Naive thymus-derived CD4-positive, alpha-beta T cell (primary cell): ENCODE measurements at places on chromosomes 5 and 9. TPM values are rescaled to one million over a fixed set of nuclear protein-coding genes. Genes with fewer than 3 reads are reported as not detected.

- no peak for DNase-seq
Measured at GRCh38 chr5:154356020-154356655, 89.7 kb upstream of the SAP30L start.

- DNase-seq: no peak
Measured at GRCh38 chr9:16817002-16817401, 53.5 kb downstream of the BNC2 start.

DNA sequence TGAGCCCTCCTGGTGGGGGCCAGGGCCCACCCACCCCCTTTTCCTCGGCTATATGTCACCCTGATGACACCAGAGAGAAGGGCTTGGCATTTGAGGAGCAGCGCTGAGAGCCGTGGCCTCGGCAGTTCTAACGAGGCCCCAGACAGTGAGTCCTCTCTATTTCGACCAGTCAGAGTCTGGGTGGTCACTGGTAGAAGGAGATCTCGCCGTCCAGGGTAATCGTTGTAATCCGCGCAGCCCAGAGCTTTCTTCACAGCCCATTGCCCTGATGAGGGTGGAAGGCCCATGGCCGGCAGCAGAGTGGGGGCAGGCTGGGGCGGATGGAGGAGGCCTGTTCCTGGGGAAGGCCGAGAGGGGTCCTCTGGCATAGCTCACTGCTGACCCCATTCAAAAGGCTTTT lies 70.2 kb downstream of the PSMB7 start:
- no peak for DNase-seq

GRCh38 chr9:77883846-77884771 lies 147.5 kb downstream of the GNAQ start:
- DNase-seq: no peak

DNA sequence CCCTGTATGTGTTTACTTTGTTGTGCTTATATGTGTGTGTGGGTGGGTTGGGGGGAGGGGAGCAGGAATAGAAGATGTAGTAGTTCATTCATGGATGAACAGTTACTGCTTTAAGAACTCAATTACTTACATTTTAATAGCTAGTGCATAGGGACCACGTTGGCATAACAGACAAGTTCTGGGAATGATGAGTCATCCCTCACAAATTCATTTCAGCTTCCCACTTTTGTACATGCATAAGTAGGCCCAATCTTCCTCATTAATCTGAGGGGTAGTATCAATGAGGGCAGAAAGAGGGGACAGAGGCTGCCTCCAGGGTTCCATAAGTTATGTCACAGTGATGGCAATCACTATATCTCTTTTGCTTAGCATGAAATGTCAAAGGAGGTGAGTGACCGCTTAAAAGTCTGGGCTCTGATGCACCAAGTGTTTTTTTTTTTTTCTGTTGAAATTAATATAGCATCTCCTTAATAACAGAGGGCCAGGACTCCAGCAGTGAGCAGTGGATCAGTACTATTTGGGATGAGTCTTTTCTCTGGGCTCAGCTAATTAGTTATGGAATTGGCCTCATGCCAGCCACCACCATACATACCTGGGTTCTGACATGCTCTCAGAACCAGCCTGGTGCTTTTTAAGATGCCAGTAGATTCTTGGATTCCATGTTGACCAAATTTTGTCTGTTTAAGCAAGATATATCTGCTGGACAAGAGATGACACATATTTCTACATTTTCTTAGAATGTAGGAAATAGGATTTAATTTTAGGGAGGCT lies 37.1 kb downstream of the PRDM6 start:
- DNase-seq: no peak

DNA sequence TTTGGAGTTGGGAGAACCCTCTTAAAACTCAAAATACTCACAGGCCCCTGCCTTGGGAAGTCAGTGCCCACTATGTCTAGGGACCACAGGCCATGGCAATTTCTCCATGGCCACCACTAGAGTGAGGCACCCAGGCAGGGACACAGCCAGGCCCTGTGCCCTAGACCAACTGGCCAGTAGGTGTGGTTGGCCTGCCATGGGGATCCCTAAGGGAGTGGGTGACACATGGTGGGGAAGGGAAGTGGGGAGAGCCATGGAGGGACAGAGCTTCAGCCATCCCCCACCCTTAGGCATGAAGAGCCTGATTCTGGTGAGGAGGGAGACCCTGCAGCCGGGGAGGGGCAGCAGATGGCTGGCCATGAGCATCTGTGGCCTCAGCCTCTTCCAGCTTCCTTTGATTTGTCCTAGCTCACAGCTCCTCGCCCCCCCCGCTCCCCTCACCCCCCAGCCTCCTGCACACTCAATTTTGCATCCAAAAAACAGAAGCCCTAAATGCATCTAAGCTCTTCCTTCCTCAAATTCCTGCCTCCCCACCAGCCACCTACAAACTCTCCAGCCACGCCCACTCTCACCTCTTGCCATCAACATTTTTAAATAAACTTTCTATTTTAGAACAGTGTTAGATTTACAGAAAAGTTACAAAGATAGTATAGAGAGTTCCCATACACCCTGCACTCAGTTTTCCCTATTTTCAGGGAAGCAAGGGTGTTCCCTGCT lies 1.6 kb upstream of the DBN1 start:
- no peak for DNase-seq

DNA sequence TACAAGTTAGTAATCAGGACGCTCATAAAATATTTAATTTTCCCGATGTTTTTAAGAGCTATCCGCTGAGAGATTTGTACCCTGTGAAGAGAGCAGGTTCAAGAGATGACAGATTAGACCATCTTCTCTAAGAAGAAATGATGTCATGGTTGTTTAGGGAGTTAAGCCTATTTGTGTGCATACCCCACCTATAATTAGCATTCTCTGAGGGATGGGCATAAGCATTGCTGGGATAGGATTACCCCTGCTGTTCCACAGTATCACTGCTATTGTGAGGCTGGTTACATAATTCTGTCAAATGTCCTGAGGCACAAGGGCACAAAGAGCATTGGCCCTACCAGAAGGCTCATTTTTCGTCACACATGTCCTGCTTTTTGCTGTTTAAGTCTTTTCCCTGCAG lies 687.0 kb downstream of the CETN3 start:
- DNase-seq: no peak

GRCh38 chr9:112439171-112439570 lies 47.5 kb upstream of the KIAA1958 start:
- DNase-seq: no peak

GRCh38 chr5:6377905-6378765 lies at the start of gene MED10:
MED10 (minus strand) TSS chr5:6378547; CDS start chr5:6378483, 64 bp downstream.
- peak; percentile 89 for DNase-seq

Gene PCDHB7
- total RNA-seq: not detected

GRCh38 chr5:52867809-52868208 lies 80.1 kb downstream of the ITGA1 start:
- no peak for DNase-seq

GRCh38 chr9:33489066-33489465 lies 15.3 kb upstream of the NOL6 start:
- no peak for DNase-seq

DNA sequence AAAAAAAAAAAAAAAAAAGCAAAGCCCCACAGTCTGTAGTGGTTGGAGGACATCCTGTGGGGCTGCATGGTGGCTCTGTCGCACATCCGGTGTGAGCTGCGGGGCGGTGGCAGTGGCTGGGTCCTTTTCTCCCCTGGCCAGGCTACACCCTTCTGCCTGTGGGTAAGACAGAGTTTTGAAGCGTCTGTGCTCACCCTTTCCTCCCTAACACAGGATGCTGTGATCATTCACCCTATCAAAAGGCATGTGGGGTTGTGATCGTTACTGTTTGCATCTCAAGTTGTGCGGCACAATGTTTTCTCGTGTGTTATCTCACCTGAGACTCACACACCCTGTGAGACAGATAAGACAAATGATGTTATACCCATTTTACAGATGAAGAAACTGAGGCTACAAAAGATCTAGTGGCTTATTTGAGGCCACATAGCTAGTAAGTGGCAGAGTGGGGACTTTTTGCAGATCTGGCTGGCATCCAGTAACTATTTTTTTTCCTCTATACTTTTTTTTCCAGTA lies 17.5 kb downstream of the IRF1 start:
- DNase-seq: peak; percentile 87

GRCh38 chr5:32687499-32687831 lies 23.7 kb upstream of the NPR3 start:
- no peak for DNase-seq

Gene AIF1L
- total RNA-seq: 0.22 TPM

Gene IL3
- 1.3 and 2.6 TPM in 2 replicates for total RNA-seq

GRCh38 chr5:126513703-126514102 lies 81.3 kb downstream of the ALDH7A1 start:
- DNase-seq: no peak

Gene QRFP
- total RNA-seq: not detected

GRCh38 chr5:84783003-84783402 lies 398.3 kb upstream of the EDIL3 start:
- DNase-seq: no peak

- no peak for DNase-seq
Measured at GRCh38 chr9:114722937-114723620, 41.1 kb upstream of the TEX48 start.

Gene SPINK5
- total RNA-seq: not detected

Gene SPAG8
- 3.2 TPM for total RNA-seq

GRCh38 chr5:166582416-166582815 lies 1709.0 kb upstream of the WWC1 start:
- DNase-seq: no peak

- no peak for DNase-seq
Measured at GRCh38 chr5:77957-78804, 13.8 kb upstream of the PLEKHG4B start.

- no peak for DNase-seq
Measured at GRCh38 chr9:17597977-17598376, 19.1 kb downstream of the SH3GL2 start.

Gene RASEF
- not detected for total RNA-seq

DNA sequence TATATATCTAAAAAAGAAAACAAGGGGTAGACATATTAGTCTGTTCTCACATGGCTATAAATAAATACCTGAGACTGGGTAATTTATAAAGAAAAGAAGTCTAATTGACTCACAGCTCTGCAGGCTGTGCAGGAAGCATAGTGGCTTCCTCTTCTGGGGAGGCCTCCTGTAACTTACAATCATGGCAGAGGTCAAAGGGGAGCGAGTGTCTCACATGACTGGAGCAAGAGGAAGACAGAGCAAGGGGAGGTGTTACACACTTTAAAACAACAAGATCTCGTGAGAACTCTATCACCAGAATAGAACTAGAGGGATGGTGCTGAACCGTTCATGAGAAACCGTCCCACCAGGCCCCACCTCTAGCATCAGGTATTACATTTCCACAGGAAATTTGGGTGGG lies 616.8 kb downstream of the TLE4 start:
- no peak for DNase-seq

GRCh38 chr5:57216714-57217113 lies 42.9 kb downstream of the GPBP1 start:
- no peak for DNase-seq

DNA sequence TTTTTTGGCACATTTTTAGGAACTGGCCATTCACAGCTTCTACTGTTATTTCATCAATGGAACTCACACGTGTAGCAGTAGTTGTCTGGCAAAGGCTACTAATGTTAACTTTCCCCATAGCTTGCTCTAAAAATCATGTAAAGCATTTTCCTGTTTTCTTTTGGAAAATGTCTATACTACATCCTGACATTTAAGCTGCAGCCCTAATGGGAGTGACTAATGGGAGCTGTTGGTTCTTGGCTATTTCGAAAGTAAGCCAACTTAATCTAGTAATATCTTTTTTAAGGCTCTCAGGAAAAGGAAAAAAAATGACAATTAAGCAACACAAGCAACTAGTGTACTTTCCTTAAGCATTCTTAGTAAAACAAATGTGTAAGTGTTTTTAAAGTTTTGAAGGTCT lies 169.2 kb downstream of the SLC12A2 start:
- no peak for DNase-seq

Gene MARCHF11
- total RNA-seq: not detected

DNA sequence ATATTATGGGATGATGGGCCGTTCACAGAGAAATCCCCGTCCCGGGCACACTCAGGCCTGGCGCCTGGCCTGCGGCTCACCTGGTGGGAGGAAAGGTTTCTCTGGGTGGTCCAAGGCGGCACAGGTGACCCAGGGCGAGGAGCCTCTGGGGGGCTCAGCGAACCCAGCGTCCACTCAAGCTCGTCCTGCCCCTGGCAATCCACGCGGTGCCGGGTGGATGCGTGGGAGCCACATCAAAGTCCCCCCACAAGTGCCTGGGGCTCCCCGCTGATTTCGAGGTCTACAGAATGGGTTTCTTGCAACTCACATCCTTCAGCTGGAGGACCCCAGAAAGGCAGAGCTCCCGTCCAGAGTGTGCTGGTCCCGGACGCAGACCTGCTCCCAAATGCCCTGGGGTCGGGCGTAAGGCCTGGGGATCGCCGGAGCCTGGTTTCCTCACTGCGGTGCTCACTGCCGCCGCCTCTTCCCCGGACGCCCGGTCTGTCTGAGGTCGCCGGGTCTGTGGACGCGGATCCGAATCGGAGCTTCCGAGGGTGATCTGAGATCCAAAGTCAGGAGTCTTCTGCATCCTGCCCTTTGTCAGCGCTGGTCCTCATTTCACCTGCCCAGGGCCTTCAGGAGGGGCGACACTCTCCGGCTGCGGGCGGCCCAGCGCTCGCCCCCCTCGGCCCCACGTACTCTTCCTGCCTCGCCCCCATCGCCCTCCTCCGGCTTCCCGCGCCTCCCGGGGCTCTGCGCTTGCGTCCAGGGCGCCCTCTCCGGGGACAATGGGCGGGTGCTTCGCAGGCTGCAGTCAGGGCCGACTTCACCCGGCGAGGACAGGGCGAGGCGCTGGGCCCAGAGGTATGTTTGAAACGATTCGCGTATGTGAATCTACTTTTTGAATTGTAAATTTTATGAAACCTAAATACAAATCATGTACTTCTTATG lies 20.0 kb upstream of the RUFY1 start:
- peak; percentile 49 for DNase-seq

DNA sequence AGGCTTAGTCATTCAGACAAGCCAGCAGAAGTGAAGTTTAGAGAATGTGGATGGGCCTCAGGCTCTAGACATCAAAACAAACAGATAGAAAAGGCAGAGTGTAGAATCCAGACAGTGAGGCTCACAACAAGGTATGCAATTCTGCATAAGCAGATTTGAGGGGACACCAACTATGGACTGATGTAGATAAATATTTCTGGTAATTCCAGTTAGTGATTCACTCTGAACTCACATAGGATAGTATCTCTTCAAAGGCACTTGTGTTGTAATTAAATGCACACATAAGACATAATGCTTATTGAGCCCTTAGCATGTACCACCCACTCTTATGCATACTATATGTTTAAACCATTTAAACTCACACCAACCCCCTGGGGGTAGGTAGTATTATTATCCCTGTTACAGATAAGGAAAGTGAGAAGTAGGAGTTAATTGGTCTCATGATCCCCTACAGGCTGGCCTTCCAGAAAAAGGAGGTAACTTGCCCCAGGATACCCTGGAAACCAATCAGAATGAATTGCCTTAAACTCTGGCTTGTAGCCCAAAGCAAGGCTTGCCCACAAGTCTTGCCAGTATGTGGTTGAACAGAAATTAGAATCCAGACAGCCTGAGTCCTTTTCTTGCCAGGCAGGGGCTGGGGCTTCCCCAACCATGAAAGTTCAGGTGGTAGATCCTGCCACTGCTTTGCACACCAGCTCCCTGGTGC lies 39.5 kb upstream of the HSPB3 start:
- no peak for DNase-seq

- DNase-seq: no peak
Measured at GRCh38 chr5:142428036-142428772, 103.4 kb upstream of the SPRY4 start.

GRCh38 chr5:34767180-34767579 lies 71.8 kb upstream of the TTC23L start:
- DNase-seq: no peak

- peak; percentile 40 for DNase-seq
Measured at GRCh38 chr9:95506678-95507463, 9.9 kb downstream of the PTCH1 start.

- no peak for DNase-seq
Measured at GRCh38 chr5:152271420-152271819, 133.7 kb downstream of the NMUR2 start.

GRCh38 chr9:93031629-93032430 lies 26.7 kb upstream of the SUSD3 start:
- DNase-seq: no peak
